ENCODE measurements at places on chromosomes 5 and 9. TPM values are rescaled to one million over a fixed set of nuclear protein-coding genes. Genes with fewer than 3 reads are reported as not detected.
A peak's percentile ranks its signal among the peaks of the same experiment; 100 is the strongest.

GRCh38 chr9:116471093-116471906, 215.8 kb upstream of the TRIM32 start:
- no peaks in the 10 kb centered on the region for H3K36me3 ChIP-seq
- DNase-seq = no peak
- no peak overlapping the region for H3K4me3 ChIP-seq
- peak overlapping the region; percentile 15 for H3K27ac ChIP-seq
- no peaks in the 10 kb centered on the region for H3K27me3 ChIP-seq

INPP5E gene
- total RNA-seq = 8.6 TPM

DNA sequence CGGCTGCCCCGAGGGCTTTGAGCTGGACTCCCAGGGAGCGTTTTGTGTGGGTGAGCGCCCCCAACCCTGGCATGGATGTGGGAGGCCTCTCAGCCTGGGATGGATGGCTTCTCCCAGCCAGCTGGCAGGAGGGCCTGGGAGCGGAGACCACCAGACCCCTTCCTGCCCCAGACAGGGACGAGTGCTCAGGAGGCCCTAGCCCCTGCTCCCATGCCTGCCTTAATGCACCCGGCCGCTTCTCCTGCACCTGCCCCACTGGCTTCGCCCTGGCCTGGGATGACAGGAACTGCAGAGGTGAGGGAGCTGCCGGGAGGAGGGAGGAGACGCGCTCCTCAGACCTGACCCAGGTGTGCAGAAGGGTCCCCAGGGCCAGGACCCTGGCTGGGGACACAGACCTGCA, 17.4 kb upstream of the ASS1 start:
- no peaks in the 10 kb centered on the region for H3K4me1 ChIP-seq
- no peaks in the 10 kb centered on the region for H3K36me3 ChIP-seq
- H3K27me3 ChIP-seq = no peaks in the 10 kb centered on the region
- DNase-seq = no peak
- H3K4me3 ChIP-seq = no peak overlapping the region

- DNase-seq = no peak
- no peak overlapping the region for H3K4me3 ChIP-seq
- H3K36me3 ChIP-seq = no peaks in the 10 kb centered on the region
- no peaks in the 10 kb centered on the region for H3K4me1 ChIP-seq
These were observed 27.0 kb downstream of the TLE4 start for GRCh38 chr9:79598562-79599345.

- H3K27ac ChIP-seq = no peak overlapping the region
- no peak overlapping the region for H3K4me3 ChIP-seq
- DNase-seq = no peak
- H3K36me3 ChIP-seq = no peaks in the 10 kb centered on the region
- H3K27me3 ChIP-seq = no peaks in the 10 kb centered on the region
These were observed 142.2 kb upstream of the RANBP3L start for GRCh38 chr5:36443941-36444340.

UGT3A2 gene
- not detected for total RNA-seq

RAD1 gene
- total RNA-seq = 19.3 TPM

DNA sequence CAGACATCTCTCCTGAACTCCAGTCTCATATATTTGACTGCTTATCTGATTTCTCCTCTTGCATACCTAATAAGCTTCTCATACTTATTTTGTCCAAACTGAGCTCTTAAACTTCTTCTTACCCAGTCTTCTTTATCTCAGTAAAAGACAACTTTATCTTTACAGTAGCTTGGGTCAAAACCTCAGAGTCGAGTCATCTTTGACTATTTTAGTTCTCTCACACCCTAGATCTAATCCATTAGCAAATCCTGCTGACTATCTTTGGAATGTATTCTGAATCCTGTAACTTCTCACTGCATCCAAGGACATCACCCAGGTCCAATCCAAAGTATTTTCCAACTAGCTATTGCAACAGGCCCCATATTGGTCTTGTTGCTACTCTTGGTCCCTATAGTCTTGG, 11.8 kb upstream of the JAK2 start:
- H3K36me3 ChIP-seq = no peaks in the 10 kb centered on the region
- no peak overlapping the region for H3K4me3 ChIP-seq
- no peak overlapping the region for H3K27ac ChIP-seq
- peaks cover under 1% of the 10 kb centered on the region for H3K4me1 ChIP-seq
- DNase-seq = no peak

GRCh38 chr9:81861644-81862043, 66.6 kb upstream of the SPATA31D4 start:
- H3K36me3 ChIP-seq = no peaks in the 10 kb centered on the region
- H3K27ac ChIP-seq = no peak overlapping the region
- H3K4me3 ChIP-seq = no peak overlapping the region
- H3K4me1 ChIP-seq = no peaks in the 10 kb centered on the region
- DNase-seq = no peak

SEMA5A gene
- total RNA-seq = 21.8 TPM

DNA sequence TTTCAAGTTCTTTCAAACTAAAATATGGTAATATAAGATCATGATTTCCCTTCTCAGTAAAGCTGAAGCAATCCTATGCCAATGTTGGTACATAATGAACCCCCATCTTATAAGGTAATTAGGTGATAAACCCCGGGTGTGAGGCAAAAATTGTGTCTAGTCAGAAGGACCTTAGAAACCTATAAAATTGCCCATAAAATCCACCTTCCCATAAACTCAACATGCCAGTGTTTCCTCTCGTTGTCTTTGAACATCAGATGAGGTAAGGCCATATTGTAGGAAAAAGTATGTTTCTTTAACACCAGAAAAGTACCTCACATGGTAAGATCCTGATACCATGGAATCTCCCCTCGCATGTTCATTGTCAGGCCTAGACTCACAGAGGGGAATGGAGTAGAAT, 43.3 kb downstream of the SNCAIP start:
- no peak for DNase-seq
- no peak overlapping the region for H3K27ac ChIP-seq
- H3K4me1 ChIP-seq = no peaks in the 10 kb centered on the region

DNA sequence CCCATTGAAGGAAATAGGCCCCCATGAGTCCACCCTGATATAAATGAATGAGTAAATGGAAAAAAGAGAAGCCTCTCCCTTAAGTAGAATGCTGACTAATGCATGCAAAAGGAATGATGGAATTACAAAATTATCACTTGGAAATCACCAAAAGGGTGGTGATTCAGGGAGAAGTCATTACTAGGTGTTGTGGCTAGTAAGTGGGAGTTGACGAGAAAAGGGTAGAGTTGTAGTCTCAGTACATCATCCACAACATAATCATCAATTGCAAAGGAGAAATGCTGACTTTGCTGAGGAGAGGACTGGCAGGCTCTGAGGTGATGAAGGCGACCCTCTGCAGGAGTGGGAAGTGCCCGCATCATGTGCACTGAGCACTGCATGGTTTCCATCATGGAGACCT, 201.5 kb upstream of the S1PR3 start:
- no peaks in the 10 kb centered on the region for H3K36me3 ChIP-seq
- no peaks in the 10 kb centered on the region for H3K4me1 ChIP-seq
- no peak for DNase-seq

- peaks cover 11% of the 10 kb centered on the region for H3K4me1 ChIP-seq
- no peaks in the 10 kb centered on the region for H3K36me3 ChIP-seq
- DNase-seq = no peak
- no peak overlapping the region for H3K27ac ChIP-seq
- no peaks in the 10 kb centered on the region for H3K27me3 ChIP-seq
These were observed 73.3 kb upstream of the PCA3 start for GRCh38 chr9:76690973-76691370.

DNA sequence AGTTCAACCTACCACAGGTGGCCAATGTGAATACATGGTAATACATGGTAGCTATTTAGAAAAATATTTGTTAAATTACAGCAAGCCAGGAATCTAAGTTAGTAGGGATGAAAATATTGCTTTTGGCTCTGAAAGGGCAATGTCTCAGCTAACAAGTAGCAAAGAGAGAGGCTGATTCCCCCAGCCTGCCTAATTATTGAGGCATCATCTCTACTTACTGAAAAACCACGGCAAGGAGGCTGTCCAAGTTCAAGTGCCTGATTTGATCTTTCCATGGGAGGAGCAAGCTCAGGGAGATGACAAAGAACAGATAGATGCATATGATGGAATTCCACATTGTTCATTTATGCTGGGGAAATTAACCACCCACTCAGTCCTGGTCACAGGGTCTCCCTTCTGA, 28.7 kb upstream of the UBTD2 start:
- no peak for DNase-seq
- H3K4me1 ChIP-seq = peaks cover 3% of the 10 kb centered on the region
- no peaks in the 10 kb centered on the region for H3K36me3 ChIP-seq
- no peaks in the 10 kb centered on the region for H3K27me3 ChIP-seq
- H3K27ac ChIP-seq = no peak overlapping the region
- no peak overlapping the region for H3K4me3 ChIP-seq

ASPN gene
- 113 TPM for total RNA-seq

GRCh38 chr5:150352244-150353031, 5.1 kb upstream of the TCOF1 start:
- no peak overlapping the region for H3K27ac ChIP-seq
- H3K27me3 ChIP-seq = no peaks in the 10 kb centered on the region
- no peaks in the 10 kb centered on the region for H3K4me1 ChIP-seq

- H3K27me3 ChIP-seq = no peaks in the 10 kb centered on the region
- peaks cover 4% of the 10 kb centered on the region for H3K4me1 ChIP-seq
- no peak for DNase-seq
- H3K27ac ChIP-seq = no peak within 1 kb of the TSS
- no peak within 1 kb of the TSS for H3K4me3 ChIP-seq
These were observed at the start of gene TEK for GRCh38 chr9:27108981-27109541. TSS of gene TEK (plus strand) at chr9:27109225. CDS start at chr9:27109591, 366 bp downstream.

FGFR4 gene
- 0.23 TPM for total RNA-seq

PCDHGA8 gene
- total RNA-seq = 6.8 TPM

BNC2 gene
- 69.0 TPM for total RNA-seq

- H3K27me3 ChIP-seq = no peaks in the 10 kb centered on the region
- H3K4me3 ChIP-seq = no peak overlapping the region
- no peaks in the 10 kb centered on the region for H3K4me1 ChIP-seq
- H3K27ac ChIP-seq = no peak overlapping the region
- no peaks in the 10 kb centered on the region for H3K36me3 ChIP-seq
- DNase-seq = no peak
These were observed 159.5 kb upstream of the ERCC6L2 start for GRCh38 chr9:95715868-95716435.

GRCh38 chr5:34001241-34001841, 6.5 kb downstream of the AMACR start:
- no peak overlapping the region for H3K4me3 ChIP-seq
- no peak for DNase-seq
- peaks cover 1% of the 10 kb centered on the region for H3K36me3 ChIP-seq
- H3K4me1 ChIP-seq = peaks cover 4% of the 10 kb centered on the region

DNA sequence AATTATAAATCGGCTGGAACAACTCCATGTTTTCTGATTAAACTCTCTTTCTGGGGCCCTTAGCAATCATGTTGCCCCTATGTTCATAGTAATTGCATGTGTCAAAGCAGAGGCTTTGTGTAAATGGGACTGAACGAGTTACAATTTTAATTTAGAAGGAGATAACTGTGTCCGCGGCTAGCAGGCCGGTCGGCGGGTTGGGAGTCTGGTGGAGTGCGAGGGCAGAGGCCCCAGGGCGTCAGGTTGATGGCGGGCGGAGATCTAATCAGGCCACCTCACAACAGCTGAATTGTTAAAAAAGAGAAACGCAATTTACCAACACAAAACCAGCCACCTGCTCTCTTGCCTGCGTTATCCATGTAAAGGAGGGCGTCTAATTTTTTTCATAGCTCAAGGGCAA, 134.9 kb upstream of the LPCAT1 start:
- H3K4me1 ChIP-seq = no peaks in the 10 kb centered on the region
- no peak for DNase-seq
- H3K27ac ChIP-seq = no peak overlapping the region
- H3K27me3 ChIP-seq = no peaks in the 10 kb centered on the region
- no peaks in the 10 kb centered on the region for H3K36me3 ChIP-seq

- no peak overlapping the region for H3K27ac ChIP-seq
- no peaks in the 10 kb centered on the region for H3K27me3 ChIP-seq
- no peak overlapping the region for H3K4me3 ChIP-seq
- peak; percentile 10 for DNase-seq
- no peaks in the 10 kb centered on the region for H3K36me3 ChIP-seq
- no peaks in the 10 kb centered on the region for H3K4me1 ChIP-seq
These were observed 14.9 kb downstream of the COL5A1 start for GRCh38 chr9:134656334-134657006.

DNA sequence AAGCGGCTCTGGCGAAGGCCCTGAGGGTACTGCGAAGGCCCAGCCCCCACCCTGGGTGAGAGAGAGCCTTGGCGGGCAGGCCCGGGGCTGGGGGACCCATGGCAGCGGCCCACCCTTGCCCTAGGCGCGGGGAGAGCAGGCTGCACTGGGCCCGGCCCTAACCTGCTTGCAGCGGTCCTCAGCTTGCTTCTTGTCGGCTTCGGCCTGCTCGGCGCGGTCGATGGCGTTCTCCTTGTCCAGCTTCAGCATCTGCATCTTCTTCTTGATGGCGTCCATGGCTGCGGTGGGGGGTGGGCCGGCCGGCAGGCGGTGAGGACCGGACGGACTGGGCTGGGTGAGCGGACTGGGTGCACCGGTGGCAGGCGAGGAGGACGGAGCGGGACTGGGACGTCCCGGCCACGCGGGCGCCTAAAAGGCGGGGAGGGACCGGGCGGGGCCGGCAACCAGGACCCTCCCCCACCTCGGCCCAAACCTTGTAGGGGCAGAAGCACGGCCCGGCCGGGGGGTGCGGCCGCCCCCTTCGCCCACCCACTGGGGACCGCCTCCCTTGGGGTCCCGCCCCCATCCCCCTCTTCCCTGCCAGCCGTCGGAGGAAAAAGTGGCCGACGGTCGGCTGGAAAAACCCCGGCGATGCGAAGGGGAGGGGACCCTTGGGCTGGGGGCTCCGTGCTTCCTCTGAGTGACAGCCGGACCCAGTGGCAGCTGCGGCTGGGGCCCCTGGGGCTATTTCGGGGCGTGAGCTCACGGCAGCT, at the start of gene TPM2:
TSS of gene TPM2 (minus strand) at position 384 of the 752 bp plus-strand sequence. CDS start at position 276, 108 bp downstream.
- H3K27me3 ChIP-seq = no peaks in the 10 kb centered on the region
- H3K4me3 ChIP-seq = peak within 1 kb of the TSS; percentile 91
- H3K4me1 ChIP-seq = no peaks in the 10 kb centered on the region
- H3K36me3 ChIP-seq = peaks cover 8% of the 10 kb centered on the region
- peak; percentile 90 for DNase-seq

GRCh38 chr5:118614731-118615456, 373.5 kb downstream of the DTWD2 start:
- no peaks in the 10 kb centered on the region for H3K4me1 ChIP-seq
- H3K4me3 ChIP-seq = no peak overlapping the region

GRCh38 chr9:100730086-100730485, 152.2 kb downstream of the CAVIN4 start:
- no peak for DNase-seq
- H3K36me3 ChIP-seq = no peaks in the 10 kb centered on the region
- H3K27me3 ChIP-seq = no peaks in the 10 kb centered on the region
- no peaks in the 10 kb centered on the region for H3K4me1 ChIP-seq

NRG2 gene
- total RNA-seq = 0.81 TPM

- H3K4me3 ChIP-seq = no peak overlapping the region
- H3K36me3 ChIP-seq = no peaks in the 10 kb centered on the region
- H3K27me3 ChIP-seq = peaks cover 1% of the 10 kb centered on the region
- no peak for DNase-seq
- H3K4me1 ChIP-seq = no peaks in the 10 kb centered on the region
- H3K27ac ChIP-seq = no peak overlapping the region
These were observed 234.8 kb upstream of the IRX2 start for GRCh38 chr5:2986301-2986700.

- no peak overlapping the region for H3K4me3 ChIP-seq
- no peak overlapping the region for H3K27ac ChIP-seq
- H3K4me1 ChIP-seq = no peaks in the 10 kb centered on the region
- no peaks in the 10 kb centered on the region for H3K27me3 ChIP-seq
These were observed 48.2 kb upstream of the ENTREP1 start for GRCh38 chr9:69276775-69277174.
